NCI-H524 (cell line): ENCODE measurements at places on chromosomes 1 and 21.

GRCh38 chr1:77134359-77134758 is 84.9 kb downstream of the PIGK start:
- DNase-seq, result no peak

DNA sequence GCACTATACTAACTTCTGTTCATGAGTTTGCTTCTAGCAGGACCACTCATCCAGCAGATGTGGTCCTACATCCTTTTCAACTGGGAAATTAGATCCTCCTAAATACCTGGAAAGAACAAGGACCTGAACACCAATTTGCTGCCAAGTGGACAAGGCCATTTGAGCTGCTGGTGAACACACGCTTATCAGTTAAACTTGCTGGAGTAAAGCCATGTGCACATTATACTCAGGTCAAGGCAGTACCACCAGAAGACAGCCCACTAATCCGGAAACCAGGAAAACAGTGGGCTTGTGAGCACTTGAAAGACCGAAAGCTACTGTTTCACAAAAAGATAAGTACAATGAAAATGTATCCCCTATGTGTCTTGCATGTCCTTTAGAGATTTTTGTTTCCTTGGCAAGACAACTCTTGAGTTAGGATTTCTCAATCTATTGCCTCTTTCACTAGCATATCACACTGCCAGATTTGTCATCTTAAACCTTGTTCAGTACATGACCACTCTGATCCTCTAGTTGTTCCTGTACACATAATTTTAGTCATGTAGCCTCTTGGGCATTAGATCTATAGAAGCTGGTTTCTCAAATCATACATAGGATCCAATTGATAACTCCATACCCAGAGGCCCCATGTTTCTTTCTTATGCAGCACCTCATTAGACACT is 4.5 kb upstream of the REN start:
- DNase-seq, result no peak

- no peak for DNase-seq
These were observed 389.0 kb upstream of the USP24 start for GRCh38 chr1:55604179-55604578.

GRCh38 chr21:16357994-16358393 is 628.2 kb downstream of the USP25 start:
- DNase-seq, result no peak

- DNase-seq, result no peak
These were observed 318.9 kb downstream of the AJAP1 start for GRCh38 chr1:4973341-4973740.

DNA sequence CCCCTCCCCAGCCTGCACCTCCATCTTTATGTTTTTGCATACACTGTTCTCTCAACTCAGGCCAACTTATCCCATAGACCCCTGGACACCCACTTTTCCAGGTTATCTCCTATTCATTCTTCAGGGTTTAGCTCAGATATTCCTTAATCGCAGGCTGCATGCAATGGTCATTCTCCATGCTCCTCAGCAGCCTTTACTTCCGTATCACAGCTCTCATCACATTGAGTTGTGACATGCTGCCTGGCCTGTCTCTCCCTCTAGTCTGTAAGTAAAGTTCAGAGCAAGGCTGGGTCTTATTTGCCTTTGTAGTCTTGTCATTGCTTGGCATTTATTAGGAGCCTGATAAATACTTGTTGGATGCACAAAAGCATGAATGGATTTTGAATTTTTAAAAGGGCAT is 6.9 kb downstream of the DNAJC6 start:
- no peak for DNase-seq

- no peak for DNase-seq
These were observed 31.0 kb upstream of the IL10 start for GRCh38 chr1:206803221-206803730.

DNA sequence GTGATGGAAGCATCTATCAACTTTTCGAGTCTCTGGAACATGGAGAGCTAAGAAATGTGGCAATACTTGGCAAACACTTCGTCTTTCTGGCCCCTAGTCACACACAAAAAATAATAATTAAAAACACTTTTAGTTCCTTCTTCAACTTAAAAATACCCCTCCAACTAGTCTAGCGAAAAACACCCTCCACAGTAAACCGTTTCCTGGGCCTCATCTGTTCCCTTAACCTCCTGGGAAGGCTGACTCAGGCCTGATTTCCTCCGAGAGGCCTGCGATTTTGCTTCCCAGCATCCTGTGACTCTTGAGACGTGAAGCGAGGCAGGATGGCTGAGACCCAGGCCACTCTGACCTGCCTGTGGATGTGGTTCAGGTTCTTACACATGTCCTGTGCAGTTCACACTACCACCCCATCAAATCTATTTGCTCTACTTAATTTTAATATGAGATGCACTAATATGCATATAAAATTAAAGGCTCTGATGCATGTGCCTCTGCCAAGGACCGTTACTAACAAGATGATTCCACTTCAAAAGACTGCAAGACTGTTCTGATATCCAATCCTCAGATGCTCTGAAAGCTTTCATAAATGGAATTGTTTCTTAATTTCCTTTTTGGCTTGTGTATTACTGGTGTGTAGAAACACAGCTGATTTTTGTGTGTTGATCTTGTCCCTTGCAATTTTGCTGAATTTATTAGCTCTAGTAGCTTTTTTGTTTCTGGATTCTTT is 3.5 kb downstream of the NAV1 start:
- no peak for DNase-seq

GRCh38 chr1:160206036-160206389 is 829 bp downstream of the PEA15 start:
- no peak for DNase-seq

GRCh38 chr1:209409780-209410179 is 173.7 kb upstream of the CAMK1G start:
- DNase-seq, result no peak

- no peak for DNase-seq
These were observed 54.7 kb downstream of the FNBP1L start for GRCh38 chr1:93502571-93502970.

- DNase-seq, result no peak
These were observed 15.0 kb downstream of the TNFRSF25 start for GRCh38 chr1:6450943-6451373.

DNA sequence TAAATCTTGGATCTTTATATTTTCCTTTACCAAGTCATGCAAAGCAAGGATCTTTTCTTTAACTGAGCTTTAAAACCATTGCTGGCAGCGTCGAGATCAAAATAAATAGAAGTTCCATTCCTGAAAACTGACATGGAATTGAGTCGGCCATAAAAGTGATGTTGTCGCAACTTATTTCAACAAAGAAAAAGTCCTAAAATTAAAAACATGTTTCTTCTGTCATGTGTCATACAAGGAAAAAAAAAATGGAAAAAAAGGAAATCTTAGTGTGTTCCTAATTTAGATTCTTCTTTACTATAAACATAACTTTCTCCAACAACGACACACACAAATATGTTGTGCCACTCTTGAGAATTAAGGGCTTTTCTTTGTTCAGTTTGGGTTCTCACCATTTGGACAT is 34.9 kb downstream of the GREM2 start:
- no peak for DNase-seq

- peak; percentile 72 for DNase-seq
These were observed 240.2 kb downstream of the USH2A start for GRCh38 chr1:216183007-216183406.

DNA sequence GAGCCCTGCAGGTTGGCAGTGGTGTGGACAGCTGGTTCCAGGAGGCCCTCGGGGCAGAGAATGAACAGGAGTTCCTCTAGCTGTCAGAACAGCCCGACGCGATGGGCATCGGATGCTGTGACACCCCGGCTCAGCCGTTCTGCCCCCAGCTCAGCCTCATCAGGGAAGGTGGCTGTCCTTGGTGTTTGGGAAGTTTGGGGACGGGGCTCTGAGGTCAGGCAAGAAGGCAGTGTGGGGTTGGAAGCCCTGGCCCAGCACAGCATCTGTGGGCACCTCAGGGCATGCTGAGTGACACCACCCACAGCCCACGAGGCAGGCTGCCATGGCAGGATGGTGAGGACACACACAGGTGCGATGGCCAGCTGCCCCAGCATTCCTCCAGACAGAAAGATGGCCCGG is 40.9 kb upstream of the CCDC27 start:
- no peak for DNase-seq

DNA sequence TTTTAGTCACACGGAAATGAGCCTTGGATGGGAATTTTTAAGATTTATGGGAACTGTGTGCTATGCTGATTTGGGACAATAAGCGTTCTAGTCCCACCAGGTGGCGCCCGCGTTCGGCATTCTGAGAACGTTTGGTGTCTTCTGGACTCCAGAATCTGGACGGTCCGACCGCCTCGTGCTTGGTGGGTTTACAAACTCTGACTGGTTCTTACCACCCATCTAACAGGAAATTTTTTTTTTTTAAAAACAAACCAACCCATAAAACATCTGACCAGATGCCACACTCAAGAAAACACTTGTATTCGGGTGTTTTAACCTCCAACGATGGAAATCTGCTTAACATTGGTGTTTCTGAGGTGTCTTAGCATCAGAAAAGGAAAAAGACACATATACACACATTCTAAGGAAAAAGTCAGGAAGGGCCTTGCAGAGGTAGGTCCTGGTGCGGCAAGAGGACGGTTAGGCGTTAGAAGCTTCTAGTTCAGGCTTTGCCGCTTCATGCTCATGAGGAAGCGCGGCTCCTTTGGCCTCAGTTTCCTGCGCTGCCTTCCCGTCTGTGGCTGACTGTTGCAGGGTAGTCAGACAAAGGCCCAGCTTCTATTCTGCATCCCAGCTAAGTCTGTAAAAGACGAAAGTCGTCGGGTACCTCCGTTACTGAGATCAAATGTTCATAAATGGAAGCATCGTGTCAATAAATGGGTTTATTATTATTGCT is 814 bp upstream of the DYRK3 start:
- peak; percentile 76 for DNase-seq

GRCh38 chr1:180926164-180926981 is 13.7 kb downstream of the KIAA1614 start:
- DNase-seq, result peak; percentile 82

DNA sequence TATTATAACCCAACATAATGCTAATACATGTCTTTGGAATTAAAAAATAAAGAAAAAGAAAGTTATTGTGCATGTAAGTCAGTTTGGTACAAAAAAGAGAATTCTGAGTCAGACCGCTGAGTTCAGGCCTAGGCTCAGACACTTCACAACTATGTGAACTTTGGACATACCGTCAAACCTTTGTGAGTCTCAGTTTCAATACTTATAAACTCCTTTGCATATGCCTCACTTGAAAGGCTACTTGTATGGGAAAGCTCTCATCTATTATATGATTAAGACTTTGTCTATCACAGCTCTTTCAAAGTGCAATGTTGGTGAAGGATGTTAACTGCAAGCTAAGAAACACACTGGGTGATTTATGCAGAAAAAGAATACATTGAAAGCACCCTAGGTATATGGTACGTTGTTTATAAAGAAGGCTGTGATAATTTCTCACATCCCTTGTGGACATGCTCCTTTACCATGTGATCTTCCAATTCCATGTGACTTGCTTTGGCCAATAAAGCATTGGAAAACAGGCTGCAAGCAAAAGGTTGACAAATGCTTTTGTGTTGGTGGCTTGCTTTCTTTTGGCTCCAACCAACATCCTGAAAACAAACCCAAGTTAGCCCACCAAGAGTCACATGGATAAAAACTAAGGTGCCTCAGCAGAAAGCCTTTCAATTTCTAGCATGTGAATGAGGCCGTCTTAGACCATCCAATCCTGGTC is 49.6 kb downstream of the INTS7 start:
- no peak for DNase-seq

DNA sequence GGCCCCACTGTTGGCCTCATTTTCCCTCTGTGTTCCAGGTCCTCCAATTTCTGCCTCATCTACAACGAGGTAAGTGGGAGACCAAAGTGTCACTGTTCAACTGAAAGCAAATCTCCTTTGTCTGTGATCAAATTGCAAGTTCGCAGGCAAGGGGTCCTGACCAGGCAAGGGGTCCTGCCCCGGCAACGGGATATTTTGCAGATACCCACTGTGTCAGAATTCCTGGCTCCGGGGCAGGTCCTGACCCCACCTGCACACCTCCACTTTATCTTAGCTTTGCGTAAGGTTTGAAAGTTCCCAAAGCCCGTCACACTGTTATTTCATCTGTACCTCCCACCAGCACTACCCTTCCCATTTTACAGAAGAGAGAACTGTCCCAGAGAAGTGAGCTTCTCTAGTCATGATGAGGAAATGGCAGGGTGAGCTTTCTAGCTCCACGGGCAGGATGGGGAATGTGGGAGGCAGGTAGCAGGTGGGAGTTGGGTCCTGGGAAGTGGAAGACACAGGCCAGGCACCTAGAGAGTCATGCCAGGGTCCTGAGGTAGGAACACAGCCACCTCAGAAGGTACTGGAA is 32.0 kb upstream of the CSF1 start:
- no peak for DNase-seq

GRCh38 chr1:187010571-187011309 is 182.0 kb downstream of the PLA2G4A start:
- DNase-seq, result no peak

GRCh38 chr1:228098323-228098931 is 4.7 kb downstream of the C1orf35 start:
- DNase-seq, result no peak

DNA sequence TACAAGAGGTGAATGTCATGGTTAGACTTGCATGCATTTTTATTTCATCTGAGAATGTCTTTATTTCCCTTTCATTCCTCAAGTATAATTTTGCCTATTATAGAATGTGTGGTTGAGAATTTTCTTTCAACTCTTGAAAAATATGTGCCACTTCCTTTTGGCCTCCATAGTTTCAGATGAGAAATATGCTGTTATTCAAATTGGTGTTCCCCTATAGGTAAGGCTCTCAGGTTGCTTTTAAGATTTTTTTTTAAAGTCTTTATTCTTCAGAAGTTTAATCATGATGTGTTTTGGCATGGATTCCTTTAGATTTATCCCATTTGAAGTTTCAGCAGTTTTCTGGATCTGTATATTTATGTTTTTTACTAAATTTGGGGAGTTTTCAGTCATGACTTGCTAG is 2.1 kb downstream of the MROH7 start:
- DNase-seq, result no peak

- no peak for DNase-seq
These were observed 15.2 kb downstream of the SAMD11 start for GRCh38 chr1:938711-939489.

DNA sequence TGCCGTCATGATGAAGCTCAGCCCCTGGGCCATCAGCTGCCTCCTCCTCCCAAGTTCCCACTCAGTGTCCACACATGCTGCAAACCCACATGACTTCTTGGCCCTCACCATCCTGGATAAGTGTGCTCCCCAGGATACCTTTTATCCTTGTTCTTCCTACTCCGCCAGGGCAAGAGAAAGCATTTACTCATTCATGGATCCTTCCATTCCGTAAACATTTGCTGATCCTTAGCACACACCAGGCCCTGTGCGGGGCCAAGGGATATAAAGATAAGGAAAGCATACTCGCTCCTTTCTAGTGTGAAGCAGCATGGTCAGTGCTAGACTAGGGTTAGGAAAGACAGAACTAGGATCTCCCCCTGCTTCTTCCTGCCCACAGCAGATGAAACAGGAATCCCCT is 122.1 kb upstream of the HMGB4 start:
- DNase-seq, result no peak

GRCh38 chr1:242016479-242016878 is 17.6 kb upstream of the MAP1LC3C start:
- no peak for DNase-seq

DNA sequence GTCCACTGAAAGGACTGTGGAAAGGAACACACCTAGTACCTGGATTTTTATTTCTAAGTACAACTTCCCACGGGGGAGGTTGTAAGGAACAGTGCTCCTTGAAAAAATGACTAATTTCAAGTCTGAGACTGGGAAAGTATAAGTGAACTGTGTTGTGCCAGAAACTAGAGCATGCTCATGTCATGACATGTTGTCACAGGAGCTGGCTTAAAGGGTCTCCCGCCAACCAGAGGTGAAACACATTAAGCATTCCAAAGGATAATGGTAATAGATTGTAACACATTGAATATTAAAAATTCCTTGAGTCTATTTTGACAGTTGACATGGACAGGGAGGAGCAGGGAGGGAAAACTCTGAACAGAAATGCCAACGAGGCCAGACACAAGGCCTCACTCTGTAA is 6.3 kb downstream of the ATP2B4 start:
- DNase-seq, result no peak
